ENCODE measurements at places on chromosomes 3 and 15.
A peak's percentile ranks its signal among the peaks of the same experiment; 100 is the strongest.

DNA sequence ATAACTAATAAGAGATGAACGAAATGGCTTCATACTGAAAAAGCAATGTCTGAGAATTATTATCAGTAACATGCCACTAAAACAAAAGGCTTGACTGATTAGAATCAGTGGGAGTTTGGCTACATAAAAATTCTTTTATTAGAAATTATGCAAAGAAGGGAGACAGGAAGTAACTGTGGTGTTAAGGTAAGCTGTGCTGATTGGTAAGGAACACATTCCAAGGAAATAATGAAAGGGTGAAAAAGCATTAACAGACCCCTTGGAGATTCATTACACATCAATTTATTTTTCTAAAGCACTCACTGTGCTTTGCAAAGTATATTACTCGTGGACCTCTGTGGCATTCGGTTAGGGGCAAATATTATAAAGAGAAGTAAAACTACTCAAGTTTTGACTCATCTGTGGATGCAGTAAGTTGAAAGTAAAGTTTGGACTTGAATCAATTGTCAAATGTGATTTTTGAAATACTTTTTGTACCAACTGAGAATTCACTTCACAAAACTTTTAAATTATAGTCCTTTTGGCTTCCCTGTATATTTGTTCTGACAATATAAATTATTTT, 176.1 kb upstream of the ZPLD1 start:
- DNase-seq: no peak

DNA sequence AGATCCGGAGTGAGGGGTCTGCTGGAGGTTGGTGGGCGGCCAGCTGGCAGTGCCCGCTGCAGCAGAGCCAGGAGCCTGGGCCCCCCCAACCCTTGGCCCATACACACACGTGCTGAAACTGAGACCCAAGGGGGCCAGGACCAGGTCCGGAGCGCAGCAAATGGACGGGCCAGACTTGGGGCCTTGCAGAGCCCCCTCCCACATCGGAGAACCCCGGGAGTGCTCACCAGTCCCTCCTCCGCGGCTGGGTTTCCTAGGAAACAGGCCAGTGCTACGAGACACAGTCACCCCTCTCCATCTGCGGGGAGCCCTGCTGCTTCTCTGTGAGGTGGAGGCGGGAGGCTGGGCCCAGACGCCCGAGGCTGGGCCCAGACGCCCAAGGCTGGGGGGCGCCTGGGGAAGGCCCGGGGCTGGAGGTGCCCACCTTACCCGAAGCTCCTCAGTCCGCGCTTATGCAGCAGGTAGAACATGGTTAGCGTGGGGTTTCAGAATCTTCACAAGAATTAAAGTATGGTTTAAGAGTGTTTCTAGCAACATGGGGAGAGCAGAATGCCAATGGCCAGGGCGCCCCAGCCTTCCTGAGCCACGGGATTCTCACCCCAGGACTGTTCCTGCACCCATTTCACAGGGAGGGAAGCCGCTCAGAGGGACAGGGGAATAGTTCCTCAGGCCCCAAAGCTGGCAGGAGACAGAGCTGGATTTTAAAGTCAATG, 135.0 kb upstream of the PRR20G start:
- no peak for DNase-seq

DNA sequence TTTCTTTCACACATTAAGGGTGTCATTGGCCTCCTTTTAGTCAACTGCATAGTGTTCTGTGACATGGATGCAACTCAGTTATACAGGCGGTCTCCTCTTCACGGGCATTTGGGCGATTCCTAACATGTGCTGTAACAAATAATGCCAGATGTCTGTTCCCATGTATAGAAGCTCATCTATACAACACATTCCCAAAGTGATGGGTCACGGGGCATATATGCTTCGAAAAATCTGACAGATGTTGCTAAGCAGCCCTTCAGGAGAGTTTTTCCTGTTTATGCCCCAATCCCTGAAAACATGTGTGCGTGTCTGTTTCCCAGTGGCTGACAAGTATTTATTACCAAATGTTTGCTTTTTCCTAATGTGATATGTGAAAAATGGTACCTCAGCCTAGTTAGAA, 25.8 kb downstream of the LRRK1 start:
- DNase-seq: no peak

DNA sequence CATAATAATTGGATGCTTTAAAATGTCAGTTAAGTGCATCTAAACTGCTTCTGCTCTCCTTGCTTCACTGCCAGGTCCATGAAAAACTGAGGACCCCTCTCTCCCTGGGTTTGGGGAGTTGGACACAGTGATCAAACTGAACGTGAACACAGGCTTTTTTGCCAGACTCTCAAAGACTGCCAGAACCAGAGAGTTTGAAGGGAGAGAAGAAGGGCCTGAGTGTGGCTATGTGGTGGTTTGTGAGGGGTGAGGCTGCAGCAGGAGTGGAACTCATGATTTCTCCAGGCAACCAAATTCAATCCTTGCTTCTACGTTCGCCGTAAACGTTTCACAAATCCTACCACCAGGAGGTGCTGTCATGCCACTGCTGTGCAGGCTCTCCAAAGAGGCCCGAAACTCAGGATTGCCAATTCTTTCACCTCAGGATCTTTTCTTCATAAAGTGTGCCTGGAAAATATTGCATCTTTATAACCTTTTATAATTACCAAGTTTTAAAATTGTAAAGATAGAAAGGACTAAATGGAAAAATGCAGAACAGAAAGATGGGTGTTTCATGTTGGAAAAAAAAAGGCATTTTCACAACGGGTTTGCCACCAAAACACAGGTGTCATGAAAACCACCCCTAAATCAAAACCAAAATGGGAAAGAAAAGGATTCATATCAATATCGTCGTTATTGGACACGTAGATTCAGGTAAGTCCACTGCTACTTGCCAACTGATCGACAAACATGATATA, 19.7 kb downstream of the TM4SF4 start:
- peak; percentile 14 for DNase-seq

DNA sequence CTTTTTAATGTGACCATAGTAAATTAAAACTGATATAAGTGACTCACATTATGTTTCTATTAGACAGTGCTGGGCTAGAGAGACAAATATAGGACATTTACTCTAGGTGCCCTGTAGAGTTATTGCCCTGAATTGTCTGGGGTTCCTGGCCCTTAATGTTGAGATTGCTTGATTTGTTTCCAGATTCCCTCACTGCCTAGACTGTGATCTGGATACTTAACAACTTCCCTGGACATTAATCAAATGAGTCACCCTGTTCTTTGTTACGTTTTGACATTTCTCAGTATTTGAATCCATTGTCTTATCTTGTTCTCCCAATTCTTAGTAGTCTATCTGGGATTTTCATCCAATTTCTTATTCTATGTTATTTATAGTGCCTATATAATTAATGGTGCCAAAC, 65.8 kb downstream of the DTWD1 start:
- no peak for DNase-seq

GRCh38 chr3:48280881-48281280, 40.0 kb downstream of the ZNF589 start:
- no peak for DNase-seq

- DNase-seq: no peak
Observed at GRCh38 chr3:38689774-38690173, 40.3 kb upstream of the SCN5A start.

DNA sequence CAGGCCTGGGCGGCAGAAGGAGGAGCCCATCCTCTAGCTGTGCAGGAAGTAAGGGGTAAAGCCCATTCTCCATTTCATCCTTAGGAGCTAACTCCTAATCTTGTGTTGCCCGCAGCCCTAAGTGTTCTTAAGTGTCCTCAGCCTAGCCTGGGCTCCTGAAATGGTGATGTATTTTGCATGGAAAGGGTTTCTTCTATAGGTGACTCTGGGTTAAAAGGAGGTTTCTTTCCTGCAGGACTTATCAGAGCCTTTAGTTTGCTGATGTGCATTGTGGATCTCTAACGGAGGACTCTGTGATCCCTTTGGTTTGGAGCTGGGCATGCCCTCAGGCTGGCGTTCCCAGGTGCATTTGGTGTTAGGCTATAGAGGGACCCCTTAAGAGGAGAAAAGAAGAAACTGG, 48.5 kb upstream of the TRPM1 start:
- no peak for DNase-seq

- no peak for DNase-seq
Observed at GRCh38 chr3:30471796-30472489, 134.5 kb upstream of the TGFBR2 start.

DNA sequence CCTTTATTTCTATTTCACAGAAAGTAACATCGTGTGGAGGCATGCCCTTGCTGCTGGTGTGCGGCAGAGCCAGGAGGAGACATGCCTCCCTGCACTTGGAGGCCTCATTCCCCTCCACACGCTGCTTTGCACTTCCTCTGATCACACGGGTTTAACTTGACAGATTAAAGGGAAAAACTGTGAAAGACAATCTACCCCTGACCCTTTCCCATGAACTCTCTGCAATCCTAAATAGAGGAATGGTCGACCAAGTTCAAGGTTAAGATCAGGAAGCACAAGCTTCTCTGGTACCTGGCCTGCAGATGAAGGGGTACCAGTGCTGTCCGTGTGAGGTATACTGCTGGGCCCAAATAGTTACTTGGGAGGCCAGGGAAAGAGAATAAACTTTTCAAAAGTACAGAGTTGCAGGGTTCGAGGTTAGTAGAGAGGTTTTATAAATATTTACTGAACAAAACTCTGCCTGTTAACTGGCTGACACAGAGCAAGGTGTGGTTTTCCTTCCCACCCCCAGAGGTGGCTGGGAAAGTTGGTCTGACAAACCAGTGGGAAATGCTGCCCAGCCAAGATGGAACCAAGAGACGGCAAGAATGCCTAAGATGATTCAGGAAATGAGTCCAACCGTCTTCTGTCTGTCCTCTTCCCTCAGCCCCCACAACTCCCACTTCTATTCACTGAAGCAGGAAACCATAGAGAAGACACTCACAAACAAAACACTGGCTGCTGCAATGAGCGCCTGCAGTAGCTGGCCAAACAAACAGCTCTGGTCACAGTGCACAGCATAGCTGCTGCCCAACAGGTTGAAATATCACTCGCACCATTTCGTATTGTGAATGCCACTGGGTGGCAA, 79.6 kb downstream of the IGF2BP2 start:
- no peak for DNase-seq

DNA sequence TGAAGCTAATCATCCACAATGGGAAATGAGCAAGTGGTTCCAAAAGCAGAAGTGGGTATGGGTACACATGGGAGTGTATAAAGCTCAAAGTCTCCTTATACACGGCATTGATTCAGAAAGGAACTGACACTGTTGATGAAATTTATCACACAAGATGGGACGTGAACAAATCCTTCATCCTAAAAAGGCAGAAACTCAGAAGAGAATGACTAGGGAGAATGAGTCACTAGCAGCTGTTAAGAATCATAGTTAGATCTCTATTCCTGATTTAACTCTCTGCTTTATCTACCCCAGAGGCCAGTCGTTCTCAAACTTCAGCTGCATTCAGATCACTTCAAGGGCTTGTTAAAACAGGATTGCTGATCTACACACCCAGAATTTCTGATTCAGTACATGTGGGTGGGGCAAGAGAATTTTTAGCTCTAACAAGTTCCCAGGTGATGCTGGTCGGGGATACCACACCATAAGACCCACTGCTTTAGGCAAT, 97.7 kb upstream of the PHLDB2 start:
- no peak for DNase-seq

GRCh38 chr3:107841831-107842230, 249.0 kb downstream of the CD47 start:
- DNase-seq: no peak

DNA sequence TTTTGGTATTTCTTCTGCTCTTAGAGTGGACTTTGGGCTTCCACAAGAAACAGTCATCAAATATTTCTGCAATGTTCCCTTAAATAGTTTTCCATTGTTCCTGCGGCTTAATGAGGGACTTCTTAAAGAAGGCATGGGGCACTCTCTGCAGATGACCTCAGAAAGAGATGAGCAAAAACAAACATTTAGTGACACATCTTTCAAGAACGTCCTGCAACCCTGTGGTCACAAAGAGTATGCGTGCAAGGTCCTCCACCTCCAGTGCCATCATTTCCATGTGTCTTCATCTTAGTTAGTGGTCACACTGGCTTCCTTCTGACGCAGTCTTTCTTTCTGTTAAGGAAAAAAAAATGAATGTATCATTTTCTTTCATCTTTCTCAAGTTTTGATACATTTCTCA, 56.2 kb downstream of the GREM1 start:
- DNase-seq: no peak

- no peak for DNase-seq
Observed at GRCh38 chr15:29570121-29570947, 251.9 kb downstream of the TJP1 start.

- no peak for DNase-seq
Observed at GRCh38 chr3:172749230-172749965, 1.1 kb upstream of the ECT2 start.

DNA sequence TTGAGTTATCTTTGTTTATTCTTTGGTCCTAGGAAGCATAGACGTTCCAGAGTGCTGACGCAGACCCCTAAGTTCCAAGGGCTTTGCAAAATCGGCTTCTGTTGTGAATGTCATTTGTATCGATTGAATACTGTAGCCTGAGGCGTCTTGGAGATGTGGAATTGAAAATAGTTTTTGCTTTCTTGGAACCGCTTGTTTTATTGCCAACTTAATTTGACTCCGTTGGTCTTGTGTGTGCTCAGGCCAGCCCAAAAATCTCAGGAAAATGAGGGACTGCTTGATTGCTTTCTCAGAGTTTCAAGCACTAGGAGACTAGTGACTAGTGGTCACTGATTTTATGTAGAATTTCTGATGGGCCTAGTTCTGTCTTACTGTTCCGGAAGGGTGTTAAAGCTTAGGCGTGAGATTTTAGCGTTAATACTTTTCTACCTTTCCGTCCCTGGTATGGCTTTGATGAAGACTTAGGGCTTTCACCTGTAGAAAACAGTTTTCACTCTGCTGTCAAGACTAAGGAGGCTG, 263 bp upstream of the UTS2B start:
- no peak for DNase-seq

DNA sequence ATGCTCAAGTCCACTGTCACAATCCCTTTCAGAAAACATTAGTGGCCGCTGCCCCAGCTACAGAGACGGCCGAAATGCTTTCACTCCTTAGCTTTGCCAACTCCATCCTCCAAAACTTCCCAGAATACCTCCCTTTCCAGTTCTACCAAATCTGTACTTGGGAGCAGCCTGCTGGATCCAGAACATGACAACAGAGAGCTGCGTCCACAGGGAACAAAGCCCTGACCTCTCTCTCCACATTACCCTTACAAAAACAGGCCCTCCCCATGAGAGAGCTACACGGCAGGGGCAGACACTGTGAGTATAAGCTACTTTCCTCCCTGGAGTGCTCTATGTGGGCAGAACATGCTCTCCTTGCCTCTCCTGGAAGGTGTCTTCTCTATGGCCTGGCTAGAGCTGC, 6.3 kb downstream of the RBM15B start:
- no peak for DNase-seq

- DNase-seq: no peak
Observed at GRCh38 chr3:182618981-182619591, 174.2 kb upstream of the ATP11B start.

GRCh38 chr3:72082776-72083462, 298.0 kb upstream of the PROK2 start:
- no peak for DNase-seq

All from NCI-H1694 (cell line).